ENCODE measurements at places on chromosomes 6 and 20.

DNA sequence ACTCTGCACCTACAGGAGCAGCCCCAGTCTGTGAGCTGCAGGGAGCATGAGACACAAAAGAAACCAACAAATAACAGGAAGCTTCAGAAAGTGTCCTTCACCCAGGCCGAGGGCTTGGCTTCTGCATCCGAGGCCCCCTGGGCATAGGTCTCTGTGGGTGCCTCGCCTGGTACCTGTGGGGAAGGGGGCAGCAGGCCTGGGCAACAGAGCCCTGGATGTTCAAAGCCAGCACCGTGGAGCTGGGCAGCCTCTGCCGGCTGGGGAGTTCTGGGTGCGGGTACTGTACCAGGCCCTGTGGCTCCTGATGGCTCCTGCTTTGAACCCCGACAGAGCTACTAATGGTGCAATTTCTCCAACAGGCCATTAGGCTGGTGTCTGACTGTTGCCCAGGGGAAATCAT is 55.7 kb downstream of the TMEM242 start:
- DNase-seq: no peak

GRCh38 chr6:44701637-44702101 is 314.2 kb downstream of the CDC5L start:
- DNase-seq: no peak

GRCh38 chr6:126546541-126547120 is 206.7 kb downstream of the CENPW start:
- no peak for DNase-seq

DNA sequence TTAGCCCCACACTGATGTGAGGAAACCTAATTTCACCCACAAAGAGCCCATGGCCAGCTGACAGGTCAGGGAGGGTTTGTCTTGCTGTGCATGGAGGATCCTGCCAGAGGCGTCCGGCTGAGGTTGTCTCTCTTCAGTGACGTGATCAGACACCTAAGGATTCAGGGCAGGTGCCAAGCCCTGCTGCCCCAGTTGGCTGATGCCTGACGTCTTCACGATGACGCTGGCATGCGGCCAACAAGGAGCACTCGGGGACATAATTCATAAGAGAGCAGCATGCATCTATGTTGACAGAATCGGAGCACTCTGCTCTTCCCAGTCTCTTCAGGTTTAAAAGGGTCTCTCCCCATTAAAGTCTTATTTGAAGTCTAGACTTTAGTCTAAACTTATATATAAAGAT is 47.8 kb downstream of the PSMB1 start:
- no peak for DNase-seq

- no peak for DNase-seq
Measured at GRCh38 chr6:92648364-92649086, 770.8 kb downstream of the EPHA7 start.
